ENCODE measurements at places on chromosomes 16 and 17. TPM values are rescaled to one million over a fixed set of nuclear protein-coding genes. Genes with fewer than 3 reads are reported as not detected.

The KRT33A gene
- not detected for total RNA-seq

The CNTNAP1 gene
- total RNA-seq = 8.9 TPM

The RAC3 gene
- total RNA-seq = 8.4 TPM

The NRN1L gene
- total RNA-seq = 1.0 TPM

The TLCD3A gene
- total RNA-seq = 14.6 TPM

The WNT9B gene
- not detected for total RNA-seq

The ANKRD40CL gene
- total RNA-seq = not detected

The TMC5 gene
- not detected for total RNA-seq

The EMC8 gene
- 8.9 TPM for total RNA-seq

The IL17C gene
- not detected for total RNA-seq

The ASGR2 gene
- not detected for total RNA-seq

The MED1 gene
- 20.9 TPM for total RNA-seq

The TNFRSF13B gene
- total RNA-seq = not detected

The CCL22 gene
- not detected for total RNA-seq

The C16orf92 gene
- total RNA-seq = not detected

The NACA2 gene
- total RNA-seq = not detected

The TMEM88 gene
- total RNA-seq = 7.3 TPM

The HOXB6 gene
- not detected for total RNA-seq

The GAS7 gene
- 58.5 TPM for total RNA-seq

The CX3CL1 gene
- 0.52 TPM for total RNA-seq

The MPP2 gene
- 1.0 TPM for total RNA-seq

The GUCY2D gene
- total RNA-seq = not detected

The FNDC8 gene
- total RNA-seq = not detected

The HSPB9 gene
- not detected for total RNA-seq

The RCVRN gene
- total RNA-seq = not detected

The RRN3 gene
- 26.6 TPM for total RNA-seq

The KCNH6 gene
- not detected for total RNA-seq

The ARL5C gene
- under 0.01 TPM for total RNA-seq

The AURKB gene
- 5.7 TPM for total RNA-seq

The TRIM47 gene
- 23.5 TPM for total RNA-seq

The CIITA gene
- total RNA-seq = 1.0 TPM

The CD7 gene
- 0.52 TPM for total RNA-seq

The KRTAP4-5 gene
- not detected for total RNA-seq

The TBC1D3C gene
- not detected for total RNA-seq

The C1QTNF8 gene
- total RNA-seq = not detected

The SEZ6L2 gene
- total RNA-seq = 2.1 TPM

The C17orf107 gene
- 2.6 TPM for total RNA-seq

The C16orf96 gene
- total RNA-seq = 0.52 TPM

The KCTD11 gene
- total RNA-seq = 4.2 TPM

The ROGDI gene
- 13.0 TPM for total RNA-seq

The CRHR1 gene
- total RNA-seq = 0.52 TPM

The CSH1 gene
- total RNA-seq = not detected

The CCDC154 gene
- under 0.01 TPM for total RNA-seq

The KRT12 gene
- not detected for total RNA-seq

The TMEM98 gene
- 27.1 TPM for total RNA-seq

The FBF1 gene
- 6.3 TPM for total RNA-seq

The NOXO1 gene
- 1.6 TPM for total RNA-seq

The AOC2 gene
- 0.52 TPM for total RNA-seq

The SLC5A11 gene
- not detected for total RNA-seq

The ST6GALNAC1 gene
- total RNA-seq = not detected

The TEDC2 gene
- total RNA-seq = 2.6 TPM

The KIF18B gene
- 1.0 TPM for total RNA-seq
